Pulmonary artery endothelial cell (primary cell): ENCODE measurements at places on chromosomes 7 and 10.

DNA sequence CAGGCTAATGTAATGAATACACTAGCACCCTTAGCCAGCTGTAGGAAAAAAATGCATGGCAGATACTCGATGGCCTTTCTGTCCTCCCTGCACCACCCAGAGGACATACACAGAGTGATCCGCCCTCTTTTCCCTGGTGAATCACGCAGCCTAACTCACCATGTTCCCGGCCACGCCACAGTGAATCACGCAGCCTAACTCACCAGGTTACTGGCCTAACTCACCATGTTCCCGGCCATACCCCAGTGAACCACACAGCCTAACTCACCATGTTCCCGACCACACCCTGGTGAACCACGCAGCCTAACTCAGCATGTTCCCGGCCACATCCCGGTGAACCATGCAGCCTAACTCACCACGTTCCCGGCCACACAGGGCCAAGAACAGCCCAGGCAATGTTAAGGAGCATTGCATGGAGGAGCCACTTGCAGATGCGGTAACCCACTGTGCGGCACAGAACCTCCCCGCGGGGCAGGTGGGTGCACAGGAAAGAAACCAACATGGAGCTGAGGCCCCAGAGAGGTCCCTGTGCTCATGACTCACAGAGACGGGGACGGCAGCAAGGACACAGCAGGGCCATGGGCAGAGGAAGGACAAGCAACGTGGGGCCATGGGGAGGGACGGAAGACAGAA is 508.5 kb downstream of the DNAJB6 start:
- DNase-seq = no peak

- DNase-seq = peak; percentile 40
These were observed 75.2 kb downstream of the PARD3 start for GRCh38 chr10:34739915-34740314.

DNA sequence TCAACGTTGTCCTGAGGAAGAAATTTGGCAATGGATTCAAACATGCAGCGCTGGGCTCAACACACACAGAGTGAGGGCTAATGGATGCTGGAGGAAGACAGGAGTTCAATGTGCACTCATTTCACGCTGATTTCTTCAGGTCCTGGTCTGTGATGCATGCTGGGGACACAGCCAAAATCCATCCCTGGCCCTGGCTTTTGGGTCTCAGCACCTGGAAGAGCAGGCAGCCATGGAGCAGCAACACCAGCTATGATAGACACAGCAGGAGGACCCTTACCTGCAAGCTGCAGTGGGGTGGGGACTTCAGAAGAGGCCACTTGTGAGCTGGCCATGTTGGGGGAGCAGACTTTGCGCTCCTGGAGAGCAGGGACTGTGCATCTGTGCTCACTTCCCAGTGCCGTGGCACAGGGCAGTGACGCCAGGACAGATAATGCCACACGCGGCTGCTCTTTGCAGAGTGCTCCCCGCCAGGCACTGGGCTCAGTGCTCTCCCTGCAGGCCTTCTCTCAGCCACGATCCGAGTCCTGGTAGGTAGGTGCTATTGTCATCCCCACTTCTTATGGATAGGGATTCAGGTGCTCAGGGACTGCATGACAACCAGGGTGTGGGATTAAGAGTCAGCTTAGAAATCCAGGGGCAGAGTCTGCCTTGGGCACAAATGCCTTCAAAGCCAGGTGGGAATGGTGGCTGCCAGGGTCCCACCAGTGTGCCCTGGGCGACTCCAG is 138.8 kb upstream of the UNC5B start:
- DNase-seq = no peak

- DNase-seq = no peak
These were observed 167.7 kb upstream of the ADO start for GRCh38 chr10:62636825-62637248.

- DNase-seq = no peak
These were observed 27.8 kb downstream of the KLF6 start for GRCh38 chr10:3757250-3757637.

- DNase-seq = no peak
These were observed 61.6 kb downstream of the LSM5 start for GRCh38 chr7:32428546-32428945.

DNA sequence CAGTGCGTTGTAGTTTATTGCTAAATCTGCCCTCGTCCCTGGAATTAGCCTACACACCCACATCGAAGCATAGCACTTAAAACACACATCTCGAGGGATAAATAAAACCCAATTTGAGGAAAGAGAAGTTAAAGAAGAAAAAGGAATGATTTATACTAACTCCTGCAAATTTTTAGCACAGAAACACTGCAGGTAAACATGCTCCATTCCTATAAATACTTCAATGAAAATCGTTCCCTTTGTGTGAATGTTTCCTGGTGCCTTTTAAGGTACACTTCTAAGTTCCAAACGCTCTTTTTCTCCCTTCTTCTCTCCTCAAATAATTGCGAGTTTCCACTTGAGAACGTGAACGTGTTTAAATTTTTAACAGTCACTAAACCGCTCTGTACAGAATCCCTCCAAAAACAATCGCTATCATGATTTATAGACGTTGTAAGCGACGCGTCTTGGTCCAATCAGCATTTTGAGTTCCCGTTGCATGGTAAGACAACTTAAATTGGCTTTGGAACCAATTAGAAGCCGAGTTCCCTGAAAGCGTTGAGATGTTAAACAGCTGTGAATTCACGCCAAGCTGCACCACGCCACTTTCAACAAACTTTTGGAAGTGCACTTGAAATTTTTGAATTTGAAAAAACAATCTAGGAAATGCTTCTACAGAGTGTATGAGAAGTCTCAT is 12.5 kb upstream of the EBLN1 start:
- no peak for DNase-seq

DNA sequence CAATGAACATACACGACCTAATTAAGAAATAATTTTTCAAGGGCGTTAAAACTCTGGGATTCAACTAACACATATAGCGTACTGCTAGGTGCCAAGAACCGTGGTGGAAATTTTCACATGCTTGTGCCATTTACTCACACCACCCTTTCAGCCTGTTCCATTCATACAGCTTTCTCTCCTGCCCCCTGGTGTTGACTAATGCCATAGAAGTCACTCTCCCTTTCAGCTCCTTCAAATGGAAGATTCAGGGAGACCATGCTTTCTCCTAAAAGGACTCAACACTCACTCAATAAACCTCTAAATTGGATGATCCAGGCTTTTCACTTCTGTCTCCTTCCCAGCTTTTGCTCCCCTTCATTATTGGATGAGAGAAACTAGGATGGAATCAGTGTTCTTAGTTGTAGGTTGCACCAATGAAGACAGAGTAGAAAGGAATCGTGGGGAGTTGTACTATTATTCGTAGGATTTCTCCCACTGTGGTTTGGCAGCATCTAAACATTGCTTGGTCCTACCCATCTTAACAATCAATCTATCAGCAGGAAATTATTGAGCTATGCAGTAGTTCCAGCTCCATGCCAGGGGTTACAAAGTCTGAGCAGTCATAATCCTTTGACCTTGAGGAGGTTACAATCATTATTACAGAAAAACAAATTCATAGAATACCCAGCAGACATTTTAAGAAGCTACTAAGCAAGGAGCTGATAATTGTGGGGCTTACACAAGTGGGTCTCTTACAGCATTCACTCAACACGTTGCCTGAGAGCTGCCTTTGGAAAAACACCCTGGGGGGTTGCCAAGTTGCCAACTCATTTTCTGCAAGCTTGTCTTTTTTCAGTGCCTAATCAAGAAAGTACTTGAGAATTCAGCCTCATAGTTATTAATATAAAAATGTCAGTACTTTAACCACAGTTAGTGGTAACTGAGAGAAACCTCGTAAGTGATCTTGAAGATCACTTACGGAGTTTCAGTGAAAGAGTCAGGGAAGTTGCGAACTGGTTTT is 2.8 kb upstream of the PPP1R3C start:
- peak; percentile 36 for DNase-seq

GRCh38 chr10:101295261-101295660 is 58.7 kb upstream of the BTRC start:
- DNase-seq = no peak

GRCh38 chr7:124457841-124458240 is 307.8 kb downstream of the GPR37 start:
- no peak for DNase-seq

- no peak for DNase-seq
These were observed 125.6 kb downstream of the PPP1R3A start for GRCh38 chr7:113793171-113793570.

- DNase-seq = no peak
These were observed 157.1 kb downstream of the ZEB1 start for GRCh38 chr10:31476088-31476487.

GRCh38 chr10:14838582-14839304 is 637 bp downstream of the HSPA14 start:
- no peak for DNase-seq

GRCh38 chr7:87960239-87960638 is 26.2 kb downstream of the ADAM22 start:
- no peak for DNase-seq

GRCh38 chr7:50352282-50352681 is 47.8 kb downstream of the IKZF1 start:
- DNase-seq = no peak

DNA sequence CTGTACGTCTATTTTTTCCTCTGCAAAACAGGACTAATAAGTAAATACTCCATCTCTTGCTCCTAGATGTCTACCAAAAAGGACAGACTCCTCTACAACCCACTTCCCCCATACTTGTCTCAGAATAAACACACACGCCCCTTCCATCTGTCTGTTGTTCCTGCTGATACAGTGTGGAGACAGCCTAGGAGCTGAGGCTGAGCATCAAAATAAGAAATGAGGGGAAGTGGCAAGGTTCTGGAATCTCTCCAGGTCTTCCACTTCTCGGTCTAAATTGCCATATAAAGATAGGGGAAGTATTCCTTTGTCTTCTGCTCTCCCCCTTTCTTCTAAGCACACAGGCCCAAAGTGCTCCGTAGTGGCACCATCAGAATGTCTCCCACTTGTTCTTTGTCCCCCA is 30.8 kb upstream of the VSIR start:
- DNase-seq = no peak

DNA sequence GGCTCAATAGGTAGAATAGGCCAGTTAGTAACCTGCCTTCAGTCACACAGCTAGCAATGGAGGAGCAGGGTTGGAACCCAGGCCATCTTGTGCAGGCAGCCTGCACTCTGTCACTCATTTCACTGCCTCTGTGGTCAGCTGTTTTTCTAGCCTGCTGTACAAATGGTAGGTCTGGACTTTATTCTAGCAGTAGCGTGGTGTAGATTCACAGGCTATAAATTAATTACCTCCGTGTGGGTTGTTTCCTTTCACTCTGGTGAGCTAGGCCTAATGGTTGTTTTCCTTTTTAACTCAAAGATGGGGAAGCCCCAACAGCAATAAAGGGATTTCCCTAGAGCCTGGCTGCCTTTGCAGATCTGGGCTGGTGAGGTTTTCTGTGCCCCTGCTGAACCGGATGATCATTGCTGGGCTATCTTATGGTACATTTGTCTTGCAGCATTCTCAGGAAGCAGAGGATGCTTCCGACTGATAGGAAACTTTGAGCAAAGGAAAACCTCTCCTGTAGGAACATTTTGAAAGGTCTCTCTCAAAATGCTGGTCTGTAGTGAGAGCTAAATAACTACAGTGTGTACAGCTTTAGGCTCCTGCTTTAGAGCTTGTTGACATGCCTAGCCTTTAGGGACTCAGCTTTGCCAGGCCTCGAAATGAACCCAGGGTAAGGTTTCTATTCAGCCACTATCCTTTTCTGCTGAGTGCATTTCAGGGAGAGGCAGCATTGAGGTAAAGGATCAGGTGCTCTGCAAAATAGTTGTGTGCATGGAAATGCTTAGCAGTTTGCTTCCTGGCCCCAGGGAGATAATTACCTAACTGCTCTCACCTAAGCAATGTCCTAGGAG is 157.4 kb downstream of the ST7 start:
- DNase-seq = no peak

DNA sequence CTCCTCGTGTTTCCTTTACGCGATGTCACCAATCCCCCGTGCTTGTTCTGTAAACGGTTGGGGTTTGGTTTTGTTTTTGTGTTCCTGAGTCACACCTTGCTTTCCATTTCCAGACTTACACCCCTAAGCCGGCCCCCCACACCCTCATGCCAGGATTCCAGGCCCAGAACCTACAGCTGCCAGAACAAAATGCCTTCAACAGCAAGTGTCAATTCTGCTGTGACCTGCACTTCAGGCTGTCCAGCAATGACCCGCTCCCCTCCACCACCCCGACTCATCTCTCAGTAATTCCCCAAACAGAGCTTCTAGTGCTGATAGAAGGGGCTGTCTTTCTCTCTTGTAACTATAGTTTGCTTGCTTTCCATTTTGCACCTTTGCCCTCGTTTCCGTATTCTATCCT is 722.1 kb upstream of the CELF2 start:
- DNase-seq = no peak

GRCh38 chr7:55348502-55348901 is 16.6 kb upstream of the LANCL2 start:
- no peak for DNase-seq

DNA sequence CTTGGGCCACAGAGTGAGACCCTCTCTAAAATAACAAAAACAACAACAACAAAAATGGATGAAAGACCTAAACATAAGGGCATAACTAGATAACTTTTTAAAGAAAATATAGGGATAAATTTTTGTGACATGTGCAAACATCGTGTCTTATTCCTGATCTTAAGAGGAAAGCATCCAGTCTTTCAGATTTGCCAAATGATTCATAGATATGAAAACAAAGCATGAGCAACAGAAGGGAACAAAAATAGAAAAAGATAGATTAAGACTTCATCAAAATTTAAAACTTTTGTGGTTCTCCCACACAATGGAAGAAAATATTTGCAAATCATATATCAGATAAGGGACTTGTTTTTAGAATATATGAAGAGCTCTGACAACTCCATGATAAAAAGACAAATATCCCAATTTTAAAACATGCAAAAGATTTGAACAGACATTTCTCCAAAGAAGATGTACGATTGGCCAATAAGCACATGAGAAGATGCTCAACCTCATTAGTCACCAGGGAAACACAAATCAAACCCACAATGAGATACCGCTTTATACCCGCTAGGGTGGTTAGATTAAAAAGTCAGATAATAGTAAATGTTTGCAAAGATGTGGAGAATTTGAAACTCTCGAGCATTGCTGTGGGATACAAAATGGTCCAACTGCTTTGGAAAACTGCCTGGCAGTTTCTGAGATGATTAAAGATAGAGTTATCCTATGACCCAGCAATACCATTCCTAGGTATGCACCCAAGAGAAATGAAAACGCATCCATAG is 20.3 kb downstream of the PPIF start:
- DNase-seq = no peak

DNA sequence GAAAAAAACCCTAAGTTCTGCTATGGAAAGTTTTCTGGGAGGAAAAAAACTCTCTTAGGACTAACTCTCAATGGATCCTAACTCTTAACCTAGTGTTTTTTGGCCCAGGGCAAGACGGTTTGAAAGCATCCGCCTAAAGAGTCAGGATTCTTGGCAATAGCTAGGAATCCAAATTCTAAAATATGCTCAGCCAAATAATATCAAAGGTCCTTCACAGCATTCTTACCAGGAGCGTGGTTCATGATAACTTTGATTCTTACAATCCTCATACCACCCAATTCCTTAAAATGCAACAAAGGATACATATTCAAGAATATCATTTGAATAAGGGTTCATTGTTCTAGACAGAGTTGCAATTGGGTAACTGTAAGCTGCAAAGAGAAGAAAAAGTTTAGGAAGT is 21.3 kb downstream of the CPA1 start:
- no peak for DNase-seq

- DNase-seq = no peak
These were observed 8.1 kb downstream of the STK32C start for GRCh38 chr10:132299371-132300336.

- DNase-seq = no peak
These were observed 28.2 kb downstream of the SKIDA1 start for GRCh38 chr10:21497177-21497807.

- no peak for DNase-seq
These were observed 44.0 kb upstream of the VDAC2 start for GRCh38 chr10:75166623-75166972.
